ENCODE measurements at places on chromosomes 7 and 10.

DNA sequence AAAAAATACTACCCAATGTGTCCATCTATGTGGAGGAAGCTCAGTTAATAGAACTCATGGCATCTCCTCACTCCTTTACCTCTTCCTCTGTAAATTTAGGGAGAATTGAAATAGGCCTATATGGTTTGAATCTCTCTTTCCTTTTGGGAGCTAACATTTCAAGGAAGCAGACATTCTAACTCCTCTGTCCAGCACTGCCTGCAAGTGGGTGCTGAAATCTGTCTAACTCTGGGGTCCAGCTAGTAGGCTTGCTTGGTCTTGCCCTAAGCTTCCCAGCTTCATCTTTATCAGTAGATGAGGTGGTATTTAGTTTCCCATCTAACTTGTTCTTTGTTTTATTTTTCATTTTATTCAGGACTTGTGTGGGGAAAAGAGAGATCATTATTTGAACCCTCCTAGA, 23.2 kb downstream of the CYCS start:
- DNase-seq = no peak

DNA sequence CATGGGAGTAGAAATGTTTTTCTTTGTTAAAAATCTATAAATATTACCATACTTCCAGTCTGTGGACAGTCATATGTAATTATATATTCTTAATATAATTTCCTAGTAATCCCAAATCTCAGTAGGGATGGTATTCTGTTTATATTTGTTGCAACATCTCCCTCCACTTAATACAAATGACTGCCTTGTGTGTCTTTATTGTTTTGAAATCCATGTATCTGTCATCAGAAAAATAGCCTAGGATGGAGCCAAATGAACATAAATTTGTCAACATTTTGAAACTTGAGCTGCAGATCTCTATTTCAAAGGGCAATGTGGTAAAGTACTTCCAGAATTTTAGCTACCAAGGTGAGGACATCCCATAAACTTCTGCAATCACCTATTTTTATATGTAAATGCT, 290.7 kb downstream of the TSPAN12 start:
- no peak for DNase-seq

DNA sequence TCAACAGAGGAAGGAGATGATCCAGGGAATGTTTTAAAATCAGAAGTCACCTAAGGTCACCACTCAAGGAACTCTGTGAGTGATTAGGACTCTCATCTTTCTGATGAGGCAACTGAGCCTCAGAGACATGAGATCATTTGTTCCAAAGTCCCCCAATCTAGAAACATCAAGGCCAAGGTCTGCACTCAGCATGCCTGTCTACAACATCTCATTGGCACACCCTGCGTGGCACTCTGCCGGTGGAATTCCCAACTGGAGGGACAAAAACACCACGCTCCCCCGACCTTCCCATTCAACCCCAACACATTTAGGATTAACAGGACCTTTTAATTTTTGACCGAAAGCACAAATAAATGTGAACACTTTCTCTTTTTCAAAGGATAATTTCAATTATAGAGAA, 31.4 kb downstream of the CPXM2 start:
- DNase-seq = no peak

DNA sequence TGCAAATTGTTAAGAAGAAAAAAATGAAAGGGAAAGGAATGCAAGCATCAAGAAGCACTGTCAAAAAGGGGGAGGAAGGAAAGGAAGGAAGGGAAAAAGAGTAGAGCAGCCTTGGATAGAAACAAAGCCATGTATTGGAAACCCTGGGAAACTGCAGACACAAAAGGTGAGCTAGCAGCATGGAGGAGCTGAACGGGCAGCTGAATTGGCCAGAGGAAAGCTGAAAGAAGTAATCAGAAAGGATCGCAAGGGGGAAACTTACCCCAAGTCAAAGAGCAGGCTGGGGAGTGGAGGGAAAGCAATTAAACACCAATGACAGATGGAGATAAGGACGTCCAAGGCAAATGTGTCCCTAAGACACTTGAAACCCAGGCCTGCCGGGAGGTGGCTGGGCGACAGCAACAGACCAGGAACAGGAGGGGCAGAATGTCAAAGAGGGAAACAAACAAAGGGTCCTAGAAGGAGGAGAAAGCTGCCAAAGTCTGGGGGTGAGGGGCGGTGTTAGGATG, 93.8 kb upstream of the SVIL start:
- DNase-seq = no peak

DNA sequence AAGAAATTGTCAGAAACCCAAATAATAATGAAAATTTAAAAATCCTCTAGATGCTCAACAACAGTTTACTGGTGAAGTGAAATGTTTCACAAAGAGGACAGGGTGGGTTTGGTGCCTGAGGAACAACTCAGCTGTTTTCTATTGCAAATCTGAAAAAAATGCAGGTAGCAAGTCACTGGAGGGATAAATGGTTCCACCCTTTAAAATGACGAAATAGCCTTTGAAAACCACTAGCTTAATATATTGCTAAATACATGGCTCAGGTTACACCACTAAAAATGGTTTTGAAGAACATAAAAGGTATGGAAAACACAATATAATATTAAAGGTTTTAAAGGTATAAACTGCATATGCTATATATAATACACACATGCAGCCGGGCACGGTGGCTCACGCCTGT, 69.5 kb downstream of the LMBR1 start:
- no peak for DNase-seq

DNA sequence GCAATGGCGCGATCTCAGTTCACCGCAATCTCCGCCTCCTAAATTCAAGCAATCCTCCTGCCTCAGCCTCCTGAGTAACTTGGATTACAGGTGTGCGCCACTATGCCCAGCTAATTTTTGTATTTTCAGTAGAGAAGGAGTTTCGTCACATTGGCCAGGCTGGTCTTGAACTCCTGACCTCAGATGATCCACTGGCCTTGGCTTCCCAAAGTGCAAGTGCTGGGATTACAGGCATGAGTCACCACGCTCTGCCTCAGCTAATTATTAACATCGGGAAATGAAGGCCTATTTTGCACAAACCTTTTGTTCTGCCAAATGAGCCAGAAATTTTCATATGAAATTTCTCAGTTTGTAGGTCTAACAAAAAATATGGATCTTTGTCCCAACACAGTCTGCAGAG, 106.7 kb upstream of the ODAD2 start:
- no peak for DNase-seq

GRCh38 chr7:81120803-81121202, 202.0 kb upstream of the SEMA3C start:
- DNase-seq = no peak

GRCh38 chr10:131753336-131753735, 147.5 kb upstream of the PPP2R2D start:
- DNase-seq = no peak

- no peak for DNase-seq
These were observed 57.0 kb downstream of the HIPK2 start for GRCh38 chr7:139720705-139721231.

GRCh38 chr10:132904181-132904813, 38.1 kb downstream of the CFAP46 start:
- no peak for DNase-seq

DNA sequence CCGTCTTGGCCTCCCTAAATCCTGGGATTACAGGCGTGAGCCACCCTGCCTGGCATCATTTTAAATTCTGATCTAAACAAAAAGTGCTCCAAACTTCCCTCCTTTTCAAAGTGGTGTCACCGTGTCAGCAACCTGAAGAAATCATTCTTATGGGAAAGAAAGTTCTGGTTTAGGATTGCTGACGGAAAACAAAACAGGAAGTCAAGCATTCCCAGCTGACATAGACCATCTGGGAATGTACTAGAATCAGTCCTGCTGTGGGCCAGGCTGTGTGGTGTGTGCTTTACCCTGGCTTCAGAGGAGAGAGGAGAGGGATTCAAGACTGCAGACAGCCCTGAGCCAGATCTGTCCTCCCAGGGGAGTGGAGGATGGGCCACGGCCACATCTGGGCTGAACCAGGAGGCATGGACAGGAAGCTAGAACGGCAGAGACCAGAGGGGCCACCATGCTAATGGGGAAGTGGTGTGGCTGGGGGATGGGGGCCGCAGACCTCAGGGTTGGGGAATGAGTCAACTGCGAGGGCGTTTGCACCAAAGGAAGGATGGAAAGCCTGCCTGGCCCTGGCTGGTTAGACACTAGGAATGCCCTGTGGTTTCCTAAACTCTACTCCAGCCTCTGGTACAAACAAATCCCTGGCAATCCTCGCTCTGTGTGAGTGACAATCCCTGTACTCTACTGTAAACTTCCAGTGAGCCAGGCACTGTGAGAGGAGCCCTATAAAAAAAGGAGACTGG, 16.7 kb upstream of the CLIP2 start:
- DNase-seq = no peak

GRCh38 chr10:51654918-51655317, 44.5 kb downstream of the CSTF2T start:
- DNase-seq = no peak

GRCh38 chr10:81882011-81882410, 7.0 kb downstream of the NRG3 start:
- DNase-seq = no peak

DNA sequence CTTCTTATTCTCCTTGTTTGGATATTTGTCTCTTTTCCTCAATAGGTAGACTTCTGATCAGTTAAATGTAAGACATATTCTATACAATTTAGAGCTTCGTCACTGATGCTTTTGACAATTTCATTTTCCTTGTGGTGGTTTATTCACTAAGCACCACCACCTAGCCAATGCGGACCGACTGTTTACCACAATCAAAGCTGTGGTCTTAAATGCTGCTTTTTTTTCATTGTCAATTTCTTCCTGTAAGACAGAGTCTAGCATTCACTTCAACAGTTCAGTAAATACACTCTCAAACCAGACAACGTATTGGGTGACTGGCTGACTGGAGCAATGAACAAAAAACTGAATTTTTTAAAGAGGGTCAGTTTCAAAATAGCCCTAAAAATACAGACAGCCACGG, 239.0 kb downstream of the DNAJB6 start:
- DNase-seq = no peak

- no peak for DNase-seq
These were observed 5.1 kb downstream of the ING3 start for GRCh38 chr7:120955577-120956149.

DNA sequence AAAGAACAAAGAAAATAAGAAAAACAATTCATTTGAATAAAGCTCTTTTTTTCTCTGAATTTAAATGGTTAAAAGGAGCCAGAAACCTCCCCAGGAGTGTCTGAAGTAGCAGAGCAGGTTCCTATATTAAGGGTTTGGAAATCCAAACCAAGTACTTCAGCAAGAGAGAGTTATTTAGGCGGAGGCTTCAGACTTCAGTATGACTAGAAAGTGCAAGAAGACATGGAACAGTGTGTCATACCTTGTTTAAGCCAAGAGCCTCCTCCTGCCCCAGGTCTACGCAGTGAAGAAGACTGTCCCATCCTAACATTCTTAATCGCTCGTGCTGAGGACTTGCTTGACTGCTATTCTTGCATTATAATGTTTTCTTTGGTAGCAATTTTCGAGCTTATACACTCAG, 51.3 kb downstream of the ODAD2 start:
- DNase-seq = no peak

DNA sequence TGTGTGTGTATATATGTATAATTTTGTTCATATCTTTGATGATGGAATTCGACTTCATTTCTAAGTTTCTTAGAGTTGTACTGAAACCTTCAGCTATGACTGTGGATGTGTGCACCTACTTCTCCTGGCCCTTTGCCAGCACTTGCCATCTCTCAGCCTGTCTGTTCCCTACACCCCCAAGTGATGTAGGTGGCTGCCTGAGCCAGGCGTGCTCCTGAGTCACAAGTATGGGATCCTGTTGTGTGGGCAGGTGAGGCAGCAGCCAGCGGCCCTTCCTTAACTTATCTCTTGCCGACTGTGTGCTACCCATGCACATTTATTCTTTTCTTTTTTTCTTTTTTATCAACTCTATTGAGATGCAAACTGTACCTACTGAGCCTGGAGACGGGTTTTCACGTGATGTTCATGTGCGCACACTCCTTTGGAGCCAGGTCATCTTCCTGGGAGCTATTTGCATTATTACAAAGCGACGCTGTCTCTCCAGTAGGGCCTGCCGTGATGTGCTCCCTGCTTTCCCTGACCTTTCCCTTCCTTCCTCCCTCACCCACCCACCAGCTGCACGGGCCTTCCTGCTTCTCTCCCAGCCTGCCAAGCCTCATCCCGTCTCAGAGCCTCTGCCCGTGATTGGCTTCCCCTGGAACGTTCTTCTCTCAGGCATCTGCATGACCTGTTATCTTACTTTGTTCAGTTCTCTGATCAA, 31.3 kb upstream of the GALNT11 start:
- no peak for DNase-seq

- no peak for DNase-seq
These were observed 121.2 kb upstream of the PITRM1 start for GRCh38 chr10:3293581-3294431.

- DNase-seq = no peak
These were observed 2.1 kb upstream of the FOXP2 start for GRCh38 chr7:114412548-114412947.

DNA sequence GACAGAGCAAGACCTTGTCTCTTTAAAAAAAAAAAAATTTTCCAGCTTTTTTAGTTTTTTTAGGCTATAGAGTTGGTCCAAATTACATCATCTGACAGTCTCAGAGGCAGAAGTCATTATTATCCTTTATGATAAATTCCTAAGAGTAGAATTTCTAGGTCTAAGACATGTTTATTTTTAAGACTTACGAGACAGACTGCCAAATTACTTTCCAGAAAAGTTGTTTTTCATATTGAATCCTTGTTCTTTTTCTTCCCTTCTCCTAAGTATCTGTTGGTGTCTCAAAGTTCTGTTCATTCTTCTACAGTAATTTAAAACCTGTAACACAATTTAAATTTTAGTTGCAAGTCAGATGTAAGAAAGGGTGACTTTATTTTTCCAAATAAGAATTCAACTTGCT, 421.4 kb downstream of the GALNT17 start:
- DNase-seq = no peak

GRCh38 chr7:158726277-158726807, 21.7 kb upstream of the NCAPG2 start:
- no peak for DNase-seq

DNA sequence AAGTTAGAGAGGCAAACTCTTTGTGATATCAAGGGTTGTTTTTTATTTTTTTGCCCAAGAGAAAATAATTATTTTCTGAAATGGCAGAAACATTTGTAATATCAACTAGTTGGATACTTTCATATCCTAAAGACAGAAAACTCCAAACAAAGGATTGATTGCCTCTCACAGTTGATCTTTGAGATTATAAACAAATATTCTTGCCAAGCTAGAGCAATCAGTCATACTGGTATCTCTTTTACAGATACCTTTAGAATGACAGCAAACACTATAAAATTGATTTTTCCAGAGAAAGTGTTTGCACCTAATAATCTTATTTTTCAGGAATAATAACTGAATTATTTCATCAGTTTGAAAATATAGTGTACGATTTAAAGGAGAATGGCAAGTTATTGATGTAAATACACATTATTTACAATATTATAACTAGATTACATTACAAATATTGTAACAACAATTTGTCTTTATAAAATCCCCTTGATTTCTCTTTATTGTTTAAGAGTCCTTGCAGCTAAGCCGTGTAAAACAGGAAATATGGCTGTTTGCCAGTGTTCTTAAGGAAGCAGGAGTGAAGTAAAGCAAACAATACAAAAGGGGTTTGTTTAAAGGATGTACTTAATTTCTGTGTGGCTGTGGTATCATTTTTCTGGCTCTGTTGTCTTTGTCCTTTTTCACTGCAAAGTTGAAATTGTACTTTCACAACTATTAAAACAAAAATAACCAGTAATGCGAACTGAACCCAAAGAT, 58.4 kb downstream of the MAPK8 start:
- DNase-seq = no peak

All from nucleus accumbens (tissue), 56 donors.